ENCODE measurements at places on chromosomes 7 and 10.

- no peak for DNase-seq
Observed at GRCh38 chr10:131587976-131588680, 276.6 kb upstream of the TCERG1L start.

- no peak for DNase-seq
Observed at GRCh38 chr7:150781103-150781502, 19.1 kb downstream of the TMEM176B start.

DNA sequence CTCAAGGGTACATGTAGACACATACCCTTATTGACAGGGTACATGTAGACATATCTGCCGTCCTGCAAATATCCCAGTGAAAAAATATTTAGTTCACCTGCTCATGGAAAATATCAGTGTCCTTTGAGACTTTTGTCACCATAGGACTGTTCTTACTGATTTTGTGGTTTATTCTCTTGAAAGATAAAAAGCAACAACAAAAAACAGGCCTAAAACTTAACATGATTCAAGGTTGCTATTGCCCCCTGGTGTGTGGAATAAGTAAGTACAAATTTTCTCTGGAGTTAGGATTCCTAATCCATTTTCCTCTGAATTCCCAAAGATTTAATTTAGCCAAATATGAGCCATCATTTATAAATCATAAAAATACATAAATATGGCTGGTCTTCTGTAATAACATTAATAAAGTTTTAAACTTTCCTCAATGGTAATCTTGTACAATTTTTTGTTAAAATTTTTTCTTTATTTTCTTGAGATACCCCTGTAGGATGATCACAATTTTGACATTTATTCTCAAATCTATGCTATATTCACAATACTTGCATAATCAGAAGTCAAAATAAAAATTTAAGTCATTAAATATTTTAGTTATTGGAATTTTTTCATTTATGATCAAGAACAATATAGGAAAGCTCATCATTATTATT, 741.4 kb upstream of the POT1 start:
- DNase-seq: no peak

GRCh38 chr7:6530626-6531491, 20.4 kb downstream of the GRID2IP start:
- no peak for DNase-seq

DNA sequence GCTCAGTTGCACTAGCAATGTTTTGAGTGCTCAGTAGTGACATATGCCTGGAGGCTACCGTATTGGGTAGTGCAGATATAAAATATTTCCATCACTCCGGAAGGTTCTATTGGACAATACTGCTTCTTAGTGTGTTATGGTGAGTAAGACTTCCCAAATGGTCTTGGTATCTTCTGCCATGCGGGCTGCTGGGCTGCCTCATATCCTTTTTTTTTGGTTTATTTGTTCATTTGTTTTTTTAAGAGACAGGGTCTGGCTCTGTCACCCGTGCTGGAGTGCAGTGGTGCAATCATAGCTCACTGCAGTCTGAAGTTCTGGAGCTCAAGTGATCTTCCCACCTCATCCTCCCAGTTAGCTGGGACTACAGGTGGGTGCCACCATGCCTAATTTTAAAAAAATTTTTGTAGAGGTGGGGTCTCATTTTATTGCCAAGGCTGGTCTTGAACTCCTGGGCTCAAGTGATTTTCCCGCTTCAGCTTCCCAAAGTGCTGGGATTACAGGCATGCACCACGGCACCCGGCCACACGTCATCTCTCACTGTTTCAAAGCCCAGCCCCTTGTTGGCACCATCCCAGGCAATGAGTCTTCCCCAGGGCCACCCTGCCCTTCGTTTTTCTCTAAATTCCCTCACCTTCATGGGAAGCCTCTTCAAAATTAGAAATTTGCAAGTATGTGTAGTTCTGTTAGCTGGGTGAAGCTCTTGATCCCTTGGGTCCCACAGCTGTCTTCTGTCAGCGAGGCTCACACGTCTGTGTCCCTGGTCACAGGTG, 111.0 kb upstream of the KLF14 start:
- peak; percentile 28 for DNase-seq
